ENCODE measurements at places on chromosomes 6 and 20.
A peak's percentile ranks its signal among the peaks of the same experiment; 100 is the strongest.

DNA sequence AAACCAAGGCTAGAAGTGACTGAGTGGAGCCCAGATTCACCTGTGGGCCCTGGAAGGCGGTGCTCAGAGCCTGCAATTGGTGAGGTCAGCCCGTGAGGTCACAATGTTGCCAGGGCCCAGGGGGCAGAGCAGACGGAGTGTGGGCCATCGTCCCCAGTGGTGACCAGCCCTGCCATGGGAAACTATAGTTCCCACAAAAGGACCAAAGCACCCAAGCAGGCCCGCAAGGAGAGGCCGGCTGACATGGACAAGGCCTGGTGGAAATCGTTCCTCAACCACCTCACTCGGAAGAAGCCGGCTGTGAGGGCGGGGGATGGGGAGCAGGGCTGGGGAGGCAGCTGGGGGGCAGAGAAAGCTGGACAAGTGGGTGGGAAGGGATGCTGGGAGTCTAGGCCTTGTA is at the start of gene C20orf144:
TSS of gene C20orf144 (plus strand) at position 156 of the 400 bp plus-strand sequence. CDS start at position 175, 19 bp downstream.
- no peak for DNase-seq

- no peak for DNase-seq
Observed at GRCh38 chr6:52511572-52512151, 65.2 kb downstream of the TRAM2 start.

GRCh38 chr6:31083742-31084354 is 28.5 kb downstream of the C6orf15 start:
- DNase-seq: peak; percentile 48

GRCh38 chr6:63527658-63528514 is 44.4 kb upstream of the LOC128125822 start:
- no peak for DNase-seq

GRCh38 chr20:60078351-60079250 is 120.4 kb downstream of the CDH26 start:
- DNase-seq: no peak

DNA sequence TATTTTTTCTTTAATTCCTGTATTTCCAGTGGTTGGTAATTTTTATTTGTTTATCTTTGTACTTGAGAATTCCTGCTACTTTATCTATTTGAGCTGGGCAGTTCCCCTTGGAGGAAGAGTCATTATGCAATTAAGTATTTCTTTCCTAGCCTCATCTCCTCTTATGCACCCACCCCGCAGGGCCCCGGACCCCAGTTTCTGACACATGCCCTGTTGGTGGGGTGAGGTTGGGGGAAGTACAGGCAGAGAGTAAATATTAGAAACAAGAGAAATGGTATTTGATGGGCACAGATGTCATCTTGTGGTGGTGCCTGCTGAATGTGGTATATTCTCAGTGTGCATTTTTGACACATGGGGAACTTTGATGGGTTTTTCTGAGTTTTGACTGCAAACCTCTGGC is 602.7 kb upstream of the NOX3 start:
- no peak for DNase-seq

DNA sequence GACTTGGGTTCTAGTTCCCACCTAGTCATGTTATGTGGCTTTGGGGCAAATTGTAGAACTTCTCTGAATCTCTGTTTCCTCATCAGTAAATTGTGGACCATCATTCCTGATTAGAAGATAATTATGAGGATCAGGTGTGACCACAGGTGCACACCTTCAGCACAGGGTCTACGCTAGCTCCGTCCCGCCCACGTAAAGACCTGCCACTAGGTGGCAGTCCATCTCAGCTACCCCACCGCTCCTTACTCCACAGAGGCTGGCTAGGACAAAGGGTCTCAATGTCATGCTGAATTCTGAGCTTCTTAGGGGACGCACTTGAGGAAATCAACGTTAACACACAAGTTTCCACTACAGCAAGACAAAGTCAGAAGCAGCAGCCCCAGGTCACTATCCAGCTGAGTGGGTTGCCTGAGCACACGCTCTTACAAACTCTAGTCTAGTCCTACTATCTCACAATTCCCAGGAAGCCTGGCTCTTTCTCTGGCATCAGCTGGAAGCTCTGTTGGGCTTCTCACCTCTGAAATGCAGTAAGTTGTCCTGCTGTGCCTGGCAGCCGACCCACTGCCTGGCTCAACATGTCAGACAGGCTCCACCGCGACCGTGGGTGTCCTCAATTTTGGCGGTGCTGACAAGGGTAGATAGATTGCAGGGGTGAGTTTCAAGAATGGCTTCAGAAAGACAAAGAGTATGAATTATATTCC is 2.0 kb upstream of the PLCG1 start:
- peak; percentile 73 for DNase-seq

DNA sequence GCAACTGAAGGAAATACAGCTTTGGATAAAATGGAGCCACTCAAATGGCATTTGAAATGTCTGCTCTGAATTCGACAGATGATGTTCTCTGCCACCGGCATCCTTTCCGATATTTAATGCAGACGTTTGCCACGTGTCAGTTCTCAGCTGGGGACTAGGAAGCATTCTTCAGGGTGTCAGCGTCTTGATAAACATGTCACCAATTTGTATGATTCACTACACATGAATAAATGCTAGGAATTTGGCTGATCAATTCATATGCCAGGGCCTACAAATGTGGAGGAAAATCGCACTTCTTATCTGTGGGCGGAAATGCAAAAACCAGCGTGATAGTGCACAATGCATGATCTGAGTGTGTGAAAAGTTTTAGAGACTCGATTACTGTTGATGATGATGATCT is 169.5 kb downstream of the SLC24A3 start:
- no peak for DNase-seq

- DNase-seq: no peak
Observed at GRCh38 chr6:139448051-139448649, 73.7 kb upstream of the CITED2 start.

DNA sequence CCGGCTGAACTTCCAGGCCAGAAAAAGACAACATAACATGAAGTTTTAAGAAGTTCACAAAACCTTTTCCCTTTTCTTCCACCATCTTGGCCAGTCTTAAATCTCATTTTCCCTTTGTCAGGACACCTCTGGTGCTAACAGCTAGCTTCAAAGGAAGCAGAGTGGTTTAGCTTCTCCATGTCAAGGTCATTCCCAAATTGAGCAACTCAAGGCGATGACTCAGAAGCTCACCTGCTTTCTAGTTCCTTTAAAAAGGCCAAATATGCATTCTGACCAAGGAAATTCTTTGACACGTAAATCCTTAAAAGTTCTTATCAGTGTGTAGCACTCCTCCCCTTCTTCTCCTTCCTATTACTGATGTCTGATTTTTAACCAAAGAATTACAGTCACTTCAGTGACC is 69.6 kb upstream of the VGLL2 start:
- no peak for DNase-seq

DNA sequence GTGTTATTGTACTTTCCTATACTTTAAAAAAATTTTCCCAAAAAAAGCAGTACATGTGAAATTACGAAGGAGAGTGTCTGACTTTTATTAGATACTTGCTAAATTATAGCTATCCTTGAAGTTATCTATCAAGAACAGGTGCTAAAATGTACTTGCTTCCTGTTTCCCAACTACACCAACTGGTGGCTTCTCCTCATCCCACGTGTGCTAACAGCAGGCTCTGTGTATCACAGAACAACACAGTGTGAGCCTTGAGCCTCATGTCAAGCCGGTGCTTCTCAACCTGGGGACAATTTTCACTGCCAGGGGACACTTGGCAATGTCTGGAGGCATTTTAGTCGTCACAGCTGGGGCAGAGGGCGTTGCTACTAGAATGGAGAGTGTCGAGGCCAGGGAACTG is 36.2 kb upstream of the CDYL start:
- no peak for DNase-seq

GRCh38 chr20:22489626-22490286 is 94.6 kb downstream of the FOXA2 start:
- DNase-seq: no peak

- DNase-seq: no peak
Observed at GRCh38 chr6:72724545-72724944, 102.7 kb downstream of the KCNQ5 start.

DNA sequence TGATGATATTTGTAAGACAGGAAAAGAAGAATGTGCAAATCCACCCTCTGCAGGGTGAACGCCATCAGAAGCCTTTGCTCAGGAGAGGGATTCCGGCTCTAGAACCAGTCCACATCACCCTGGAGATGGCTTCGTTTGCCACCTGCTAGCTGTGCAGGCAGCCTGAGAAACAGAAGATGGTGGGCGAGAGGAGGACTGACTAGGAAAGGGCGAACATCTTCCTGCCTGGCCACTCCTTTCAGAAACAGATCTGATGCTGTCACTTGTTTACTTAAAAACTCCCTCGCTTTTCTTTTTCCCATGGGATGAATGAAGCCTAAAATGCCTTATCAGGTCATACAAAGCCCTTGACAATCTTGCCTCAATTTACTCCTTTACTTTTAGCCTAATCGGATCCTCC is 1.2 kb downstream of the PTPRA start:
- peak; percentile 6 for DNase-seq

GRCh38 chr6:169238766-169239165 is 14.9 kb downstream of the THBS2 start:
- no peak for DNase-seq

GRCh38 chr6:21597801-21598673 is 4.5 kb downstream of the SOX4 start:
- no peak for DNase-seq

DNA sequence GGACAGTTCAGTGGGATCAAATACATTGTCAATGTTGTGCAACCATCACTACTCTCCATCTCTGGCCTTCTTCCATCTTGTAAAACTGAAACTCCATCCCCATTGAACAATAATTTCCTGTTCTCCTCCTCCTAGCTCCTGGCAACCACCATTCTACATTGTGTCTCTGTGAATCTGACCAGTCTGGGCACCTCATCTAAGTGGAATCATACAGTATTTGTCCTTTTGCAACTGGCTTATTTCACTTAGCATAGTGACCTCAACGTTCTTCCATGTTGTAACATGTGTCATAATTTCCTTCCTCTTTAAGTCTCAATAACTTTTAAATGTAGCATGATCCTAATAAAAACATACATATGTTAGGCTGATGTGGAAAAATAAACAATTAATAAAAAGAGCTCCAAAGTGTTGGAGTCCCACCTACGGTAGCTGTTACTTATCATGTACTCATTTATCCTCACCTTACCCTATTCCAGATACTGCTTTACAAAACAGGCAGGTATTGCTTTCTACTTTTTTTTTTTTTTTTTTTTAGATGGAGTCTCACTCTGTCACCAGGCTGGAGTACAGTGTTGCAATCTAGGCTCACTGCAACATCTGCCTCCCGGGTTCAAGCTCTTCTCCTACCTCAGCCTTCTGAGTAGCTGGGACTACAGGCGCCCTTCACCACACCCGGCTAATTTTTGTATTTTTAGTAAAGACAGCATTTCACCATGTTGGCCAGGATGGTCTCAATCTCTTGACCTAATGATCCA is 91.9 kb downstream of the TNFAIP3 start:
- no peak for DNase-seq

DNA sequence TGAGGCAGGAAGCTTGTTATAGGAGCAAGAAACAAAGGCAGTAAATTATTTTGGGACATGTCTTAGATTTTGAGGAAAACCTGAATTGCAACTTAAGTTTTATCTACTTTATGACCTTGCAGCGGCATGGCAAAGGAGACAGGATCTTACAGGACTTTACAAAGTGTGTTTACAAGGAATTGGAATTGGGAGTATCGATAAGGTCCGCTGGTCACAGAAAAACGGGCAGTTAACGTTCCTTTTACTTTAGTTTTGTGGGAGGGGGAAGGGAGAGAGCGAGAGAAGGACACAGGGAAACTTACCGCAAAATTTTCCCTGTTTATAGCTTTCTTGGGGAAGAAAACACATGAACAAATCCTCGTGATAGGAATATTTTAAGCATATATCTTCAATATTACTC is 1607.2 kb downstream of the GRIK2 start:
- DNase-seq: no peak

GRCh38 chr6:136963259-136963658 is 41.2 kb downstream of the SLC35D3 start:
- DNase-seq: no peak

DNA sequence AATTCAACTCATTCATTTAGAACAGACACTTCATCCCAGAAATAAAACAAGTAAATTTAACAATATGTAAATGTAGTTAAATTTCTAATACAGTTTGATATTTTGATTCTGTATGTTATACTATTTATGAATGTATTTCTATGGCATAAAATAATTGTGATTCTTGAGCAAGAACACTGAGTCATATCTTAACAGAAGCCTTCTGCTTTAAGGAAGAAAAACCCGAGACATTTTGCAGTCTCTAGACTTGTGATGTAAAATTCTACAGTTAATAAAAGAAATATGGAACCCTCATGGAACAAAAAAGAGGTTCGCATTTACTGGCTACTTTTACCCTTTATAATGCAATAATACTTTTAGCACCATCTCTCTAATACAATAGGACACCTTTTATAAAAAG is 47.9 kb upstream of the SCML4 start:
- no peak for DNase-seq

GRCh38 chr6:2895072-2895471 is 8.0 kb downstream of the SERPINB9 start:
- no peak for DNase-seq

GRCh38 chr6:63307581-63308246 is 12.1 kb downstream of the LGSN start:
- no peak for DNase-seq

DNA sequence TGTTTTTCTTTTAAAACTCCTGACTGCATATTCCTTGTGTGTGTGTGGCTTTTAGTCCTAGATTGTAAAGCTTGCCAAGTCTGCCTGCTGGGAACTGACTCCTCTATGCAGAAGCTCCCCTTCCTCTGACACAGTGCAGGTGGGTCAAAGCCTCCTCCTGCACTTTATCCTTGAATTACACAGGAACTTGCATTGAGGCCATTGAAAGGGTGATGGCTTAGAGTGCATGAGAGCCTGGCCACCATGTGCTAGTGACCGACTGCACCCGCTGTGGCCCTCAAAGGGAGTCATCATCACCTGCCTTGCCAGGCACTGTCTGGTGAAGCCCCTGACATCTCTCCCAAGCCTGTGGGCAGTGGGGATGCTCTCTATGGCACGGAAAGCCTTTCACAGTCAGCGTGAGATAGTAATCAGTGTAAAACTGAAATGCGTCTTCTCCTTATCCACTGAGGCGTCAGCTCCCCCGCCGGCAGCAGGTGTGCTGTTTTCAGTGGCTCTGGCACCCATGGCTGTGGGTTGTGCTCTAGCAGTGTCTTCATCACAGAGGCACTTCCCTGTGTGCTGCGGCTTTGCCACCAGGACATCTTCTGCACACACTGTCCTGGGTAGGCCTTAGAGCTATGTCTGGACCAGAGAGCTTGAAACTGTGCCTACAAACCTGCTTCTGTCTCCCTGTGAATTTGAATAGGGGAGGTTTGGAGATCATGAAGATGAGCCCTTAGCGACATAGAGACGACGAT is 87.9 kb downstream of the THBS2 start:
- no peak for DNase-seq

- no peak for DNase-seq
Observed at GRCh38 chr6:12977206-12977605, 260.6 kb downstream of the PHACTR1 start.

Measured in CD4-positive, alpha-beta T cell treated with Interleukin-21 for 1 hour (primary cell).